M059J (cell line): ENCODE measurements at places on chromosomes 16 and 17. TPM values are rescaled to one million over a fixed set of nuclear protein-coding genes. Genes with fewer than 3 reads are reported as not detected.

Gene TBKBP1
- 1.3 and 2.6 TPM in 2 replicates for total RNA-seq

Gene HSD3B7
- 7.0 and 8.2 TPM in 2 replicates for total RNA-seq

GRCh38 chr17:38667787-38668122 is 7.0 kb downstream of the EPOP start:
- no peak for DNase-seq

Gene CACNG1
- not detected in 2 replicates for total RNA-seq

- DNase-seq: no peak
Measured at GRCh38 chr16:68267612-68268405, 3.5 kb downstream of the SLC7A6 start.

DNA sequence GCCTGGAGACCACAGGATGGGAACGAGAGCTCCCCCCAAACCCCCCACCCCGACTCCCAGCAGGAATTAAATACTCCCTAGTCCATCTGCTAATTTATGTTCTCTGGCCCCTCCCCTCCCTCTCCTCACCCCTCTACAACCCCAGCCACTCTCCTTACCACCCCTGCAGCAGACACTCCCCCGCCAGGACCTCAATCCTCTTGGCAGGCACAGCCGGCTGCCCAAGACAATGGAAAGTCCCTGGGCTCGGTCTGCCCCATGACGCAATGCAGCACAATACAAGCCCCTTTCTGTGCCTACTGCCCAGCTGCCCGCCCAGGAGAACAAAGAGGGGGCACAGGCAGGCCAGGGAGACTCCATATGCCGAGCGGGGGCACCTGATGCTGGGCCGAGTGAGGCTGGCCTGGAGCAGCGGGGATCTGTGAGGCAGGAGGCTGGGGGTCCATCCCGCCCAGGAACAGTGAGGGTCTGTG is 30.3 kb upstream of the CDC42EP4 start:
- DNase-seq: peak; percentile 81

Gene C16orf54
- 0.54 and 0.84 TPM in 2 replicates for total RNA-seq

Gene TNP2
- total RNA-seq: not detected in 2 replicates

Gene HIGD1B
- not detected in 2 replicates for total RNA-seq

DNA sequence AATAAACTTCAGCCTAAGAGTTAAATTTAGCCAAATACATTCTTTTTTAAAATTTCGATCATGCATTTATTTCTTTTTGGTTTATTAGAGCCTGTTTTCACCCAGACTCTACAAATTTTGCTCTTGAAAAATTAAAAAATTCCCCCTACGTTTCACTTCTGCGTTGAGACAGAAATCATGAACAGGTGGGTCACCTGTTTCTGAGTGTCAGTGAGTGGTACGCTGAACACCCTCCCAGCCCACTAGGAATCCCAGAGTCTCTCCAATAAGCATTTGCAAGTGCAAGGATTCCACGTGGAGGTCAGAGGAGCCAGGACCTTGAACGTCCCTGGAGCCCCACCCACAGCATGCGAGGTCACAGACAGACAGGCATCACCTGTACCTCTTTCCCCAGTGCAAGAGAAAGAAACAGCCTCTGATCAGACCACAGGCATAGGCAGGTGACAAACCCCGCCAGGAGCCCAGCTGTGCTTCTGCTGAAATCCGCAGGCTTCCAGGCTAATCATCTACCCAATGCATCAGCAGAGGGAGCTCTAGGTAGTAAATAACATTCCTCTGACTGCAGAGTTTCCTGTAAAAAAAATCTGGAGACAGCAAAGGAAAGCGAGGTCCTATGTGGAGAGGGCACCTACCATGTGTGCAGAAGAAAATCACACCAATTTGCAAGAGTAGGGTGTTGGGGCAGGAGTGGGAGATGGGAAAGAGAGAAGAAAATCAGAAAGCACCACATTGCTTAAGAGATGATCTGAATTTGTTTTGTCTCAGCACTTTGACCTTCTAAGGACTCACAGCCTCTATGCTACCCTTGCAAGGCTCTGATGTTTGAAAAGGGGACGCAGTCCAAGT is 5.9 kb upstream of the XYLT1 start:
- DNase-seq: peak; percentile 71

- DNase-seq: peak; percentile 88
Measured at GRCh38 chr16:82152641-82153112, 17.3 kb downstream of the MPHOSPH6 start.
